ENCODE measurements at places on chromosomes 6 and 20.

DNA sequence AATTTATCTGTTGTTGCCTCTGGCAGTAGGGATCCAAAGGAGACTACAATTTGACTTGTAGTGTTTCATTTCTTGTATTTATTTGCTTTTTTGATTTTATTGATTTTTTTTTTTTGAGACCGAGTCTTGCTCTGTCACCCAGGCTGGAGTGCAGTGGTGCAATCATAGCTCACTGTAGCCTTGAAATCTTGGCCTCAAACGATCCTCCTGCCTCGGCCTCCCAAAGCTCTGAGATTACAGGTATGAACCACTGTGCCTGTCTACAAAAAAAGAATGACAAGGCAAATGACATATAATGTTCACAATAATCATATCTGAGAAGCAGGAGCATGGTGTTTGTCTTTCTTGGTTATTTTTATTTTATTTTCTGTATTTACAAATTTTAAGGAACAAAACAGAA, 117.6 kb upstream of the RNF24 start:
- DNase-seq, result no peak

GRCh38 chr6:147662646-147663045, 154.2 kb downstream of the SAMD5 start:
- no peak for DNase-seq

DNA sequence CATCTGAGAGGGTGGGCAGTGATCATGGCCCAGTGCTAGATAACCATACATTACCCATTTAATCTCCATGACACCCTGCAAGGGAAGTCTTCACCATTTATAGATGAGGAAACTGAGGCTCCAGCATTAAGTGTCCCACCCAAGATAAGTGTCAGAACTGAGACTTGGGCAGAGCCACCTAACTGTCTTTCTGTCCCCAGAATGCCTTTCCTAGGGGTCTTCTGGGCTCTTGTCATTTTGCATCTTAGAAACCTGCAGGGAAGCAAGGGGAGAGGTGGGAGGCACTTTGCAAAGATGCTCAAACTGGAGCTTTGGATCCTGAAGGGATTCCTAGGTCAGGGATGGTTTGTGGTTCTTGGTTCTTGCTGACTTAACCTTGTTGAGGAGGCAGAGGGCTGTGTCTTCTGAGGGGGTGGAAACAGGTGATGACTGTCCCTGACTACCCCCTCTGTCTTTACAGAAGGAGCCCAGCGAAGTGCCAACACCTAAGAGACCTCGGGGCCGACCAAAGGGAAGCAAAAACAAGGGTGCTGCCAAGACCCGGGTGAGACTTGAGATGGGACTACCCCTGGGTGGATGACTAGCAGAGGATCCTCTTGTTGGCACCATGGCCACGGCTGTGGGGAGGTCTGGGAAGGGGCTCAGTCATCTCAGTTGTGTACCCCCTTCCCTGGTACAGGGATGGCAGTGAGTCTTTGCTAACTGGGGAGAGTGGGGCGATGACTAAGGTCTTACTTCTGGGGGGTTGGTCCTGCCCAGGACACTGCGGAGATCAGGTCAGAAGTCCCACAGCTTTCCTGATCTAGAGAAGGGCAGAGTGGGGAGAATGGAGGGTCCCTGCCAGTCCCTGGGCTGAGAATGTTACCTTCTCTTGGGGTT, 5.8 kb downstream of the HMGA1 start:
- no peak for DNase-seq

GRCh38 chr6:74734901-74735300, 471.0 kb downstream of the COL12A1 start:
- DNase-seq, result no peak

Measured in GM10248 (cell line).